ENCODE measurements at places on chromosomes 1 and 21.

GRCh38 chr1:235015291-235015985 is 113.2 kb downstream of the TOMM20 start:
- no peak for DNase-seq

GRCh38 chr1:203999618-204000017 is 73.3 kb upstream of the SOX13 start:
- no peak for DNase-seq

DNA sequence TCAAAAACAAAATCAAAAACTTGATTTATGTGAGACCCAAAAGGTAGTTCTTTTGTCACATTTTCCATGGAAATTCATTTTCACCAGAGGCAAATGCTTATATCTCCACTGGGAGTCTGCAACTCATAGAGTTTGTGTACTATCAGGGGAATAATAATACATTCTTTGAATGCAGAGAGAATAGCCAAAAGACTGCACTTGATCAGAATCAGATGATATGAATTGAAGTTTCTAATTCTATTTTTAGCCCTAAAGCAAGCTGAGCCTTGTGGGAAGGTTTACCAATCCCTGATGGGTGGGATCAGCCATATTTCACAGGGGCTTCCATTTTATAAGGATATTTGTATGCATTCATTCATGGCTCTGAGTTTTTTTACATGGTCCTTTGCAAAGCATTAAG is 49.6 kb downstream of the TSEN15 start:
- no peak for DNase-seq

DNA sequence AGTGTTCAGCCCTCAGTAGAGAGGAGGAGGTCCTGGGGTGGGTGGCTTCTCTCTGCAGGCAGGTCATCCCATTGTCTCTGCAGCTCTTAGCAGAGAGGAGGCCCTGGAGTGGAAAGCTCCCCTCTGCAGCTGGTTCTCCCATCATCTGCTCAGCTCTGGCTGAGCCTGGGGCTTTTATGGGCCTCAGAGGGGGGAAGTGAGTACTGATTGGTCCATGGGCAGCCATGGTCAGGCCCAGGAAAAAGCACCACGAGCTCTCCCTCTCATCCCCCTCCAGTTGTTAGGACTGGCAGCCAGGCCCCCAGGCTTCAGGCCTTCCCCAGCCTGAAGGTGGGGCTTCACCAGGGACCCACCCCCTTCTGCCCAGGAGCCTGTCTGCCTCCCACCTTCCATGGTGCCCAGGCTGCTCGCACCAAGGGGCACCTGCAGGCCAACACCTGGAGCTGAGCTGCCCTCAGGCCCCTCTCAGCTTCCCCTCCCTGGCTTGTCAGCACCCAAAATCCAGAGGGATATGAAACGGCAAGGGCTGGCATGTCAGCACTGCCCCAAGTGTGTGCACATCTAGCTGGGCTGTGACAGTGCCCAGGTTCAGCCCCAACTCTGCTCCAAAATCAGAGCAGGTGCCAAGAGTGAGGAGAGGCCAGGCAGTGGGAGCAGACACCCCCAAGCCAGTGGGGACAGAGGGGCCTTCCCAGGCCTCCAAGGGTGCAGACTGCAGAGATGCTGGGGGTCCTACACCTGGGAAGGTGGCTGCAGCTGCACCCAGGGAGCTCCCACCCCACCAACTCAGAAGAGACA is 449.0 kb downstream of the MATN1 start:
- no peak for DNase-seq

DNA sequence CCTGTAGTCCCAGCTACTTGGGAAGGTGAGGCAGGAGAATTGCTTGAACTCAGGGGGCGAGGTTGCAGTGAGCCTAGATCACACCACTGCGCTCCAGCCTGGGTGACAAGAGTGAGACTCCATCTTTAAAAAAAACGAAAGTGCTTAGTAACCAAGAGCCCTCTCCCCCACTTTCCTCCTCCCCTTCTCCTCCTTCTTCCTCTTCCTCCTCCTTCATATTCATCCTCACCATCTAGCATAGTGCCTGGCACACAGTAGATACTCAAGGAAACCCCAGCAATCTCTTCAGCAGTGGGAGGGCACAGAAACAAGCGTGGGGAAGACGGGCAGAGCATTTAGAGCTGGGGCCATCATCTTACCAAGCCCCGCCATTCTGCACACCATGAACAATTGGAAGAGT is 119.4 kb upstream of the SLC45A1 start:
- no peak for DNase-seq

DNA sequence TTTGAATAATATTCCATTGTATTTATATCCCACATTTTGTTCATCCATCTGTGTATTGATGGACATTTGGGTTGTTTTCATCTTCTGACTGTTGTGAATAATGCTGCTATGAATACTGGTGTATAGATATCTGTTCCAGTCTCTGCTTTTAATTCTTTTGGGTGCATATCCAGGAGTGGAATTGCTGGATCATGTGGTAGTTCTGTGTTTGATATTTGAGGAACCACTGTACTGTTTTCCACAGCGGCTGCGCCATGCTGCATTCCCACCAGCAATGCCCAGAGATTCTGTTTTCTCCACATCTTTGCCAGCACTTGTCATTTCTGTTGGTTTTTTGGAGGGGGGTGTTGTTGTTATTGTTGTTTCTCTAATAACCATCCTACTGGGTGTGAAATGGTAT is 131.6 kb upstream of the KIF26B start:
- no peak for DNase-seq

- DNase-seq: no peak
Measured at GRCh38 chr1:109782927-109783326, 19.2 kb upstream of the EPS8L3 start.

- DNase-seq: no peak
Measured at GRCh38 chr1:187862506-187862905, 1033.8 kb downstream of the PLA2G4A start.

DNA sequence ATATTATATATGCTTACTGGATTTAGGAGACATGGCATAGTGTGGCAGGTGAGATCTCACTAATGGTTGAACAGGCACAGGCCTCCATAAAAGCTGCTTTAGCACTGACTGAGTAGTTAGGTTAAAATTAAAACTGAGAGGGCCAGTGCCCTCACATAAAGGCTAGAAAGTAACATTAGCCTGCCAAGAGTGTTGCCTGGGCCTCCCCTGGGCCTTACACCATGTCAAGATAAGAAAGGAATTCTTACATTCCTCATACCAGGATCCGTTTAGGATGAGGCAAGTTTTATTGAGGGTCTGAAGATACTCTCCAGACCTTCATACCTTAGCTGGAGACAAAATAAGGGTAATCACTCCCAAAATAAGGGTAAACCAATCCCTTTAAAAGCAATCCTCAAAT is 1011.8 kb downstream of the PLA2G4A start:
- no peak for DNase-seq

- no peak for DNase-seq
Measured at GRCh38 chr1:208772891-208773290, 528.7 kb upstream of the PLXNA2 start.

GRCh38 chr1:24486331-24487065 is 16.1 kb upstream of the RCAN3 start:
- DNase-seq: no peak

- DNase-seq: peak; percentile 81
Measured at GRCh38 chr1:150922519-150922975, 3.6 kb upstream of the SETDB1 start.

DNA sequence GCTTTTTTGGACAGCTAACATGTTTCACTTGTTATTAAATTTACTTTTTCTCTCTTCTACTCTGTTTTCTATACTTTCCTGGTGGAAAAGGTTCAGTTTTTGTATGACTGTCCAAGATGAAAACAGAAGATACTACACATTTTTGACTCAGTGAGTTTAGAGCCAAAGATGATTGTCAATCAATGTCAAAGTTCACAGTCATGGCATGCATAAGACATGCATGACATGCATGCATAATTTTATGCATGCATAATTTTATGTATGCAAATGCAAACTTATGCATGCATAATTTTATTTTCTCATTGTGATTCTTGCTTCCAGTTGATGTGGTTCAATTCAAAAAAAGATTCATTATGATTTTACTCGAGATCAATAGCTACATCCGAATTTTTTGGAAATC is 48.1 kb upstream of the TMPRSS15 start:
- no peak for DNase-seq

- no peak for DNase-seq
Measured at GRCh38 chr21:29206445-29206844, 76.0 kb downstream of the MAP3K7CL start.

GRCh38 chr1:185964946-185965345 is 230.8 kb downstream of the HMCN1 start:
- DNase-seq: no peak

Measured in activated CD8-positive, alpha-beta memory T cell treated with anti-CD3 and anti-CD28 coated beads, Interleukin-2, amount 50 U/mL, for 4 hours (primary cell).